Kasumi-1 (cell line): ENCODE measurements at places on chromosomes 16 and 17.
A peak's percentile ranks its signal among the peaks of the same experiment; 100 is the strongest.

DNA sequence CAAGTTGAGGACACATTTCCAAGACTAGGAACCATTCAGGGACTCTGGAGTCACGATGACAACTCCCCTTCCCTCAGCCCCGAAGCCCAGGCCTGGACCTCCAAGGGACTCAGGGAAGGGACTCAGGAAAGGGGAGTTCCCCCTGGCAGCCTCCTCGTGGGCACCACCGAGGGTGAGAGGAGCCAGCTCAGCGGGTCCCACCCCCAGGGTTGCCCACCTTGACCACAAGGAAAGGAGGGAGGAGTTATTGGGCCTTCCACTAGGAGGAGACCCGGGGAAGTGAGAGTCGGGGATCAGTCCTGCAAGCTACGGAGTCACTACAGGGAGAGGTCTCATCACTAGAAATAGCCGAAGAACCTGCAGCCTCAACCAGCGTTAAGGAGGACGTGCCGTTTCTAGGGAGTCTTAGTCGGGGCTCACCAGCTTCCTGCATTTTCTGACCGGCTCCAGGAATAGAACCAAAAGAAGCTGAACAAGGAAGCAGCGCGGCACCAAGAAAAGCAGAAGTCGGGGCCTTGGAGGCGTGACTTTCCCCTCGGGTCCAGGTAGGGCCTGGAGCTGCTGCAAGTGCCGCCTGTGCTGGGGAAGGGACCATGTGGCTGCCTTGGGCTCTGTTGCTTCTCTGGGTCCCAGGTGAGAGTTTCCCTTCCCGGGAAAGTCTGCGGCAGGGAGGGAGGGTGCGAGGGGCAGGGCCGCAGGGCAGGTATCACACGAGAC, at the start of gene CD300A:
Gene CD300A, plus strand, starts transcription at position 524 of the 717 bp plus-strand sequence. Its CDS starts 70 bp downstream, at position 594.
- DNase-seq = peak; percentile 98

- no peak for DNase-seq
Observed at GRCh38 chr17:2784864-2785263, 11.4 kb upstream of the RAP1GAP2 start.

GRCh38 chr16:84643180-84643583, 5.1 kb upstream of the KLHL36 start:
- DNase-seq = peak; percentile 41

DNA sequence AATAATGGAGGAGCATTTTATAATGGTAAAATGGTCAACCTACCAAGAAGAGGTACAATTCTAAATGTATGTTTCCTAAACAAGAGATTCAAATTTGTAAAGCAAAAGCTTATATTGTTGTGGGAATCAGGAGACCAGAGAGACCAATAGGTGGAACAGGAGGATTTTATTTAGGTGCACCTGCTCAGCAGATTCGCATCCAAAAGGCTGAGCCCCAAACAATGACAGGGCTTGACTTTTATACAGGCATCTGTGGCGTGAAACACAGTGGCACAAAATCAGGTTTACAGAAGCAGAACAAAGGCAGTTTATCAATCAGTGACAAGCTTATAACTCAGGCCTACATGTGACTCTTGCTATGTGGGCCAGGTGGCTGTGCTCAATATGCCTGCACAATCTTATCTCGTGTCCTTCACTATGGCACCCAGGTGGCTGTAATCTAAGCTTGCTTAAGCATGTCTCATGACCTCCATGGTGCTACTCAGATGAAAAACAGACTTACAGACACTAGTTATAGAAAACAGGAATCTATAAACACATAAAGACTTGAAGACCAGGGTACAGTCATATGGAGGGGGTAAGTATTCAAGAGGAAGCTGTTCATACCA, 780.2 kb upstream of the CA10 start:
- DNase-seq = no peak

- no peak for DNase-seq
Observed at GRCh38 chr16:27450196-27450549, 48.2 kb downstream of the IL21R start.

GRCh38 chr16:54031107-54031760, 255.4 kb downstream of the IRX3 start:
- DNase-seq = no peak

DNA sequence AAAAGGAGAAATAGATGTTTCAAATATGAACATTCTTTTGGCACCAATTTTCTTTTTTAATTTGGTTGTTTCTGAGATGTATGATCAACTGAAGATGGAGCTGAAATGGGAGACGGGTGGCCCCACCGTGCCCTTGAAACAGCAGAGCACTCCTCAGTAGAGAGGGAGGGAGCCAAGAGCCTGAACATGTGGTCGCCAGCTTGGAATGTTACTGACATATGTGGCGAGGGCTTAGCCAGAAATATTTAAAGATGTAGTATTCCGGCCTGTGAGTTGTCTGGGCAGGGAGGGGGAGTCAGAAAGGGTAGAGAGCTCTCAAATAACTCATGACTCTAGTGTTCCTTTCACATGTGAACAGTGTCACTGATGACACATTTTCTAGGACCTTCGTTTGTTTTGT, 13.3 kb upstream of the MRC2 start:
- no peak for DNase-seq

GRCh38 chr17:44338702-44339101, 6.4 kb upstream of the GRN start:
- no peak for DNase-seq

GRCh38 chr16:8173111-8173644, 417.1 kb downstream of the TMEM114 start:
- peak; percentile 55 for DNase-seq

GRCh38 chr17:28972437-28972836, 21.1 kb upstream of the PHF12 start:
- no peak for DNase-seq

DNA sequence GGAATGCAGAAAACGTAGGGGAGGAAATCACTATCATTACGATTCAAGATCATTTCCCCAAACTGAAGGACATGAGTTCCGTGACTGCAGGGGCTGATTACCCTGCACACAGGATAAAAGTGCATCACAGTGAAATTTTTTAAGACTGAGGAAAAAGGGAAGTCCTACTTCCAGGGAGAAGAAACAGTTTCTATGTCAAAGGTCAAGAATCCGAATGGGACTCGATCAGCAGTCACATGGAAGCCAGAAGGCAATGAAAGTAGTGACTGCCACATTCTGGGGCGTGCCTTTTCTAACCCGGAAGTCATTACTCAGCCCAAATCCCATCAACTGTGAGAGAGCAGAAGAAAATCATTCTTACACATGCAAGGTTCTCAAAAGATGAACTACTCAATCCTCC, 12.1 kb downstream of the ZZEF1 start:
- DNase-seq = no peak

- DNase-seq = no peak
Observed at GRCh38 chr16:23420011-23420410, 33.0 kb downstream of the COG7 start.

GRCh38 chr17:73256220-73256619, 5.5 kb downstream of the CPSF4L start:
- no peak for DNase-seq

DNA sequence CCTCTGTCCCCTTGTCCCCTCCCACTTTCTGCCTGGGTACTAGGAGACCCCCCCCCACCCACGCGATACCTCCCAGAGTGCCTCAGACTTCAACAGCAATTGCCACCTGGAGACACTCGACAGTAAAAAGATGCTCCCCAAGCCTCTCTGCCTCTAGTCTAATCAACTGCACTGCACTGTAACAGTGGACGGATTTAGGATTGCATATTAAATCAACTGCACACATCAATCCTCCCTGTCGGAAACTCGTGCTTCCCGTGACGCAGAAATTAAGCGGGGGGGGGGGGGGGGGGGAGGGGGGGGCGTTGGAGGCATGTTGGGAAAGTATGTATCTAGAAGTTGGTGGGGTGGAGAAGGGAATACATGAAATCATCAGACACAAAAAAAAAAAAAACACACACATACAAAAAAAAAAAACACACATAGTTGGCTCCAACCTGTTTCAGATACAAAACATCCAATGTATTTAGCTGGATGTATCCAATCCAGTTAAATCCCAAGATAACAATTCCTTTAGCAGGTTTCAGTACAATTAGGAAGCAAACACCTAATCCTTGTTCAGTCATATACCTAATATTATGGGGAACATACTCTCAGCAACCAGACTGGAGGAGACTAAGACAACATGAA, 29.7 kb downstream of the FAM222B start:
- DNase-seq = peak; percentile 64

- no peak for DNase-seq
Observed at GRCh38 chr17:51467336-51467735, 207.0 kb downstream of the UTP18 start.

GRCh38 chr17:48310748-48311213, 119.2 kb downstream of the SKAP1 start:
- DNase-seq = no peak
